ENCODE measurements at places on chromosomes 2 and 18.

DNA sequence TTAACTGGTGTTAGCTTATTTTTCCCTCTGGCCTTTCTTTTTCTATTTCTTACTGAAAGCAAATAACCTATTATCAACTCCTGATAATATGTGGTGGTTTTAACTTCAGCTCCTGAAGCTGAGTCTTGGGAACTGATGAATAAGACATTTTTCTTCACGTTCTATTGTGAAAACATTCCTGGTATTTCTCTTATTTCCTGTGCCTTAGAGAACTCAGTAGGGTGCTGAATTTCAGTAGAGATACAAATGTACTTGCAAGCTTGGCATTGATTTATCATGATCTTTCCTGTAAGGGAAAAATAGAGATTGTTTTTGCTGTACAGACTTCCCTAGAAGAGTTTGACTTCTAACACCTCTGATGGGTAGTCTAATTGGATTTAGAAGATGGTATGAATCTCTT lies 52.8 kb upstream of the DCC start:
- no peak for DNase-seq

DNA sequence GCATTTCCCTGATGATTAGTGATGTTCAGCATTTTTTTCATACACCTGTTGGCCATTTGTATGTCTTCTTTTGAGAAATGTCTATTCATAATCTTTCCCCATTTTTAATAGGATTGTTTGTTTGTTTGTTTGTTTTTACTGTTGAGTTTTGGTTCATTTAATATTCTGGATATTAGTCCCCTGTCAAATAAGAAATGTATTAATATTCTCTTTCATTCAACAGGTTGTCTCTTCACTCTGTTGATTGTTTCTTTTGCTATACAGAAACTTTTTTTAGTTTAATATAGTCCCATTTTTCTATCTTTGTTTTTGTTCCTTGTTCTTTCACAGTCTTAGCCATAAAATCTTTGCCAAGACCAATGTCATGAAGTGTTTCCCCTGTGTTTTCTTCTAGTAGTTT lies 22.1 kb downstream of the ACVR1C start:
- DNase-seq: no peak

- no peak for DNase-seq
Measured at GRCh38 chr18:8003878-8004675, 437.0 kb downstream of the PTPRM start.

DNA sequence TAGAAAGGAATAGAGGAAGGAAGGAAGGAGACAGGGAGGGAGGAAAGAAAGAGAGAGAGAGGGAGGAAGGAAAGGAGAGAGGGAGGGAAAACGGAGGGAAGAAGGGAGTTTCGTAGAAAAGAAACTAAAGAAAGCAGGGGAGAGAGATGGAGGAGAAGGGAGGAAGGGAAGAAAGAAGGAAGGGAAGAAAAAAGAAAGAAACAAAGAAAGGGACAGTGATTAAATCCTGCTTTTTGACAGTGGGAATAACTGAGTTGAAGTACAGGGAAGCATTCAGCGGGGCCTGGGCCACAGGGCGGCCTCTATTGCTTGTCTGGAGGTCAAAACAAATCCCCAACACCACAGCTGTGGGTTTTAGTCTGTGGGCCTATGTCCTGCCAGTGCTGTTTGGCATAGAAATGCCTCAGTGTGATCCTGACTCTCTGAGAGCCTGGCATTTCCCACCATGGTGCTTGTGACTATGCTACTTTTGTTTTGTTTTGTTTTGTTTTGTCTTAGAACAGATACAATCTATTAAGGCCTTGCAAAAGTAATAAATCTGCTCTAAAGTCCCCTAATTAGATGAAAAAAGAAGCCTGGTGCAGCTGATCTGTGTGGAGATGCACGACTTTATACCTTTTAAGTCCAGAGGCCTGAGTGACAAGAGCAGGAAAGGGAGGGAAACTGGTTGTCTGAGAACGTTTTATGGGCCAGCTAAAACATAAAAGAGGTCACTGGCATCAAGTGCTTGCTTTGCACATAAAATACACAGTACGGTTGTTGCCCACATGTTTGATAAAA lies 40.0 kb downstream of the IL1RL2 start:
- DNase-seq: no peak

DNA sequence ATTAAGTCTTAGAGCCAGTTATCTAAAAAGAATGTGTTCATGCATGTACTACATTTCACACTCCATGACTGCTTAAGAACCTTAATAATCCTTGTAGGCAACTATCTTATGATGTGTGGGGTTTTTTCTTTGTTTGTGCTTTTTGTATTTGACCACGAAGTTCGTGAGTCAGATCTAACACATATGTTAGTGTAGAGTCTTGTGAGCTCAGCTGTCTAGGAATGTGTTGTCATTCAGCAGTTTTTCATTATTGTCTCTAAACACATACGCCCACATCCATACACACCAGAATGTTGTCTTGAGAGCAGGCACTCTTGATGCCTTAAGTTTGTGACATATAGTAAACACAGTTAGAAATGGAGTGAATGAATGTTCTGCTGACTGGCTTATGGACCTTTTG lies 38.4 kb downstream of the CAB39 start:
- DNase-seq: no peak

DNA sequence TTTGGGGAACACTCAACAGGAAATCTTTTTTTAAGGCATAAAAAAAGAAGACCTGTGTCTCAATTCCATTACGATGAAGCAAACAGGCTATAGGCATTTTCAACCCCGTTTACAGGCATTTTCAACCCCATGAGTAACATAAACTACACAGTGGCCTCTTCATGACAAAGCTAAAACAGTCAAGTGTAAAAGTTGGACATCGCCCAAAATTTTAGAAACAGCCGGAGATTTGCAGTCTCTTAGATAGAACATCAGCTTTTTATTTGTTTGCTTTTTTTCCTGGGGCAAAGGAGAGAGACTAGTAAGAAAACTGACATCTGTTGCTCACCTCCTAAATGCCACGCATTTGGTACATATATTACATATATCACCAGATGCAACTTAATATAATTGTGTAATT lies 173.7 kb downstream of the CMPK2 start:
- DNase-seq: no peak

DNA sequence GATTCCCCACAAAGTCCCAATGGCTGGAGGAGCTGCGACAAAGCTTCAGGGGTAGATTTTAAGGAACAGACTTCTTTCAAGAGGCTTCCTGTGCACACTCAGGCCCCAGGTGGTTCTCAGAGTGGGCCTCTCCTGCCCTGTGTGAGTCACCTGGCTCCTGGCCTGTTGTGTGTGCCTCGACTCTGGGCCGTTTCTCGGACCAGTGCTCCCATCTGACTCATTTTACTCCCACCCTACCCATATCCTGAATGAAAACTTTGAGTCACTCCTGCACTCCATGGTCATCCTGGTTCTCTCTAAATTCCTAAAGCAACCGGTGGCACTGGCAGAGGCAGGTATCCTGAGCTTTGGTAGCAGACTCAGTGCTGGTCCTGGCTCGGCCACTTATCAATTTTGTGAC lies 84.1 kb downstream of the CELF4 start:
- DNase-seq: no peak

GRCh38 chr2:43220229-43220751 lies 6.1 kb downstream of the ZFP36L2 start:
- DNase-seq: no peak

DNA sequence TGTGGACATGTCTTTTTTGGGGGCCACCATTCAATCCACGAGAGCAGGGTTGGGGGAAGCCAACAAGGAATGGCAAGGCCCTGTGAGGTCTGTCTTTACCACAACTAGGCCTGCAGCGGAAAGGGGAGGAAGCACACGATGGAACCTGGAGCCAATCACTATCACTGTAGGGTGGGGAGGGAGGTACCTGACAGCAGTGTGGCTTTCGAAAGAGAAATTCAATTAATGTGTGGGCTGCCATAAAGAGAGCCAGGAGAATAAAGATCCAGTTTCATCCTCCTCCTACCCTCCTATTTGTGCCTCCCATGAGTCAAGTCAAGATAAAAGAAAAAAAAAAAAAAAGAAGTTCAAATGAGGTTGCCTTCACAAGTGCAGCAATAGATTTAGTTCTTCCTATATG lies 18.9 kb upstream of the RBMS1 start:
- DNase-seq: no peak

GRCh38 chr2:54038835-54039234 lies 68.0 kb upstream of the PSME4 start:
- DNase-seq: no peak

GRCh38 chr2:111236025-111236424 lies 115.3 kb downstream of the BCL2L11 start:
- DNase-seq: no peak

GRCh38 chr2:240420206-240421104 lies 15.0 kb upstream of the GPC1 start:
- peak; percentile 77 for DNase-seq

DNA sequence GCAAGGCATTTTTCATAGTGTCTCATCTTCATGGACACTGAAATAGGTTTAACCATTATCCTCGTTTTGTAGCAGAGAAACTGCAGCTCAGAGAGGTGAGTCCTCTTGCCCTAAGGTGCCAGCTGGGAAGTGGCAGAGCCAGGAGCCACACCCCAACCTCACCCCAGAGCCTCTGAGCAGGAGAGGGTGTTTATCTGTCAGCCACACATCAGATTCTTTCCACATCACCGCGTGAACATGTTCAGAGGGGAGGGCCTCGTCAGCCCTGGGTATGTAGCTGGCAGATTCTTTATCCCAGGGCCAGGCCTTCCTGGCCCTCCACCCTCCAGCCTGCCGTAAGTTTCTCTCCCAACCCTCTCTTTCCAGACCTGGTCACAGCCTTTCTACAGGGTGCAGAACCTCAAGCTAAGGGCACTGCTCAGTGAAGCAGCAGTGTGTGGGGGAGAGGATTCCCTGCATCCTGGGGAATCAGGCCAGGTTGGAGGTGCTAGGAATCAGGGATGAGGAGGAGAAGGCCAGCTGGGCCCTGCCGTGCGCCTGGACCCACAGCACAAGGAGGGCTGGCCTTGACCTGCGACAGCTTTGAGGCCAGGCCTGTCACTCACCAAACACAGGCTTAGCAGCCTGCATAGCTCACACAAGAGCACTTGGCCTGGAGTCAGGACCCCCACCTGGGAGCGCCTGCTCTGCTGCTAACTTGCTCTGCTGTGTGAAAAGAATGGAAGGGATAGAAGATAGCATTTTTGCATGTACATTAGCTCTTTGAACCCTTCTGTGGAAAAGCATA lies 111.3 kb upstream of the MCFD2 start:
- no peak for DNase-seq

DNA sequence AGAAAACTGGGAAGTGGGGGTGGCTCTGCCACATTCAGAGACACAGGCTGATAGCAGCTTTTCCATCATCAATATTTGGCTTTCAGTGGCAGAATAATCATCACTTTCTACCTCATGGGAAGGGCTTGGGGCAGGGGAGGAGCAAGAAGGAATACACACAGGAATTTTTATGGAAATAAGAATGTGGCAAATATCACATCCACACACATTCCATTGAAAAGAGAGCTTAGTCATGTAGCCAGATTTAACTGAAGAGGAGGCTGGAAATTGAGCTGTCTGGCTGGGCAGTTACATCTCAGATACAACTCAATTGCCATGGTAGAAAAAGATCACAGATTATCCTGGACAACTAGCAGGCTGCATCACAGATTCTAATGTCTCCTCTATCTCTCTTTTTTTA lies 1474.0 kb upstream of the ACVR2A start:
- DNase-seq: no peak

- no peak for DNase-seq
Measured at GRCh38 chr2:28750316-28751251, 1.0 kb upstream of the PPP1CB start.

DNA sequence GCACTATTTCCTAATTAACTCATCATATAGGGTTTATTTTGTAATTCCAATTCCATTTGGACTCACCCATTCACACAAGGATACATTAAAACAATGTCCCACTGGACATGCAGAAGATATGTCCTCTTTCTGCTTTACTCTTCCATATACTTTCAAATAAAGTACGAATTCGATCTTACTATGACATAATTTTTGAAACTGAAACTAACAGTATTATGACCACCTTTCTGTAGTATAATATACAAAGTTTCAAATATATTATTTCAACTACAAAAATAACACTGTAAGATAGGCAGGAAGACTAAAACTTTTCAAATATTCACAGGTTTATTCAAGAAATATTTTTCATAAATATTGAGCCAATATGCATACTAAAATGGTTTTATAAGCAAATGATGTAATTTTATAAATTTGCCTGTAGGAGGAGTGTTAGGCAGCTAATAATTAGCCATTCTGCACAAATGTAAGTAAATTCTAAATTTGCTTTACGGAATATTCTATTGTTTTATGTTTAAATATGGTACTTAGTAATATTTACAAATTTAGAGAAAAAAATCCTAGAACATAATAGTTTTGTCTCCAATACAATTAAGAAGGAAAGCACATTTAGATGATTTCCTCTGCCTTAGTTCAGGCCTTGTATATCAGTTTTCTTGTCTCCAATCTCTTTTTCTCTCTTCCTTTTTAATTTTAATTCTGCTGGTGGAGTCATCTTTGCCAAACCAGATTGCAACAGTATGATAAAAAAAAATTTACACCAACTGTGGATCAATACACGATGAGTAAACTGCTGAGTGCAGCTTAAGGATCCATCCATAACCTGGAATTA lies 85.9 kb downstream of the CERKL start:
- no peak for DNase-seq

- no peak for DNase-seq
Measured at GRCh38 chr2:112848833-112849232, 12.3 kb upstream of the IL1B start.

GRCh38 chr2:237600205-237600846 lies 9.8 kb upstream of the RAB17 start:
- no peak for DNase-seq

All from mesenteric fat pad (tissue), 1 donor.